ENCODE measurements at places on chromosomes 2 and 18.
A peak's percentile ranks its signal among the peaks of the same experiment; 100 is the strongest.

DNA sequence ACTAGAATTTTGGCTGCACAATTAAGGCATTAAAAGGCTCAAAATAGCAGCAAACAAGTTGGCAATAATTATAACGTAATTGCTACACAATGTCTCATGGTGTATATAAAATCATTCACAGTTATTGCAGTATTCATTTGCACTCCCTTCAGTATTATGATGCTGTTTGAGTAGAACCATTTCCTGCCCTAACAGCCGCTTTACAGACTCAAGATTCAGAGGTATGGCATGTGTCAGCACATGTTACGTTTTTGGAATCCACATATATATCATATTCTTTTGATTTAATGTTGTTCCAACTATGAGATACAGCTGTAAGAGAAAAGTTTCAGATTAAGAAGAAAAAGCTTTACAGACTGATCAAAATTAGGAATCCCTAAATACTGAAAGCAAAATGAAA lies 56.3 kb upstream of the NCKAP5 start:
- no peak for DNase-seq

DNA sequence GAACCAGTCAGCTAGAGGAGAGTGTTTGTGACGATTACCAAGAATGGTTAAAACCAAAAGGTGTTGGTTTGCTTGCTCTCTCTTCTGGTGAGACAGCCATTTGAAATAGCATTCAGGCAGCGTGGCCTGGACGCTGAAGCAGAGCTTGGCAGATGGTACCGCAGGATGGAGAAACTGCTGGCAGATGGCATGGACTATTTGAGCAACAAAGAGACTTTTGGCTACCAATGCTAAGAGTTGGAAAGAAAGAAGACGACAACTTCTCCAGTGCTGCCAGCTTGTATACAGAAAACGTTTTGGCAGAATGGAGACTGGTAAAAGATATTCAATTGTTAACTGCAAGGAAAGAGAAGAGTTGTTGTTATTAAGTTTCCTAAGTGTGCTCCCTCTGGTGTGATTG lies 315.0 kb downstream of the PARD3B start:
- no peak for DNase-seq

GRCh38 chr2:84643991-84644390 lies 127.7 kb downstream of the DNAH6 start:
- no peak for DNase-seq

GRCh38 chr2:143255899-143256298 lies 126.7 kb downstream of the ARHGAP15 start:
- DNase-seq: no peak

- no peak for DNase-seq
Measured at GRCh38 chr2:172084395-172084644, 987 bp upstream of the DLX1 start.

DNA sequence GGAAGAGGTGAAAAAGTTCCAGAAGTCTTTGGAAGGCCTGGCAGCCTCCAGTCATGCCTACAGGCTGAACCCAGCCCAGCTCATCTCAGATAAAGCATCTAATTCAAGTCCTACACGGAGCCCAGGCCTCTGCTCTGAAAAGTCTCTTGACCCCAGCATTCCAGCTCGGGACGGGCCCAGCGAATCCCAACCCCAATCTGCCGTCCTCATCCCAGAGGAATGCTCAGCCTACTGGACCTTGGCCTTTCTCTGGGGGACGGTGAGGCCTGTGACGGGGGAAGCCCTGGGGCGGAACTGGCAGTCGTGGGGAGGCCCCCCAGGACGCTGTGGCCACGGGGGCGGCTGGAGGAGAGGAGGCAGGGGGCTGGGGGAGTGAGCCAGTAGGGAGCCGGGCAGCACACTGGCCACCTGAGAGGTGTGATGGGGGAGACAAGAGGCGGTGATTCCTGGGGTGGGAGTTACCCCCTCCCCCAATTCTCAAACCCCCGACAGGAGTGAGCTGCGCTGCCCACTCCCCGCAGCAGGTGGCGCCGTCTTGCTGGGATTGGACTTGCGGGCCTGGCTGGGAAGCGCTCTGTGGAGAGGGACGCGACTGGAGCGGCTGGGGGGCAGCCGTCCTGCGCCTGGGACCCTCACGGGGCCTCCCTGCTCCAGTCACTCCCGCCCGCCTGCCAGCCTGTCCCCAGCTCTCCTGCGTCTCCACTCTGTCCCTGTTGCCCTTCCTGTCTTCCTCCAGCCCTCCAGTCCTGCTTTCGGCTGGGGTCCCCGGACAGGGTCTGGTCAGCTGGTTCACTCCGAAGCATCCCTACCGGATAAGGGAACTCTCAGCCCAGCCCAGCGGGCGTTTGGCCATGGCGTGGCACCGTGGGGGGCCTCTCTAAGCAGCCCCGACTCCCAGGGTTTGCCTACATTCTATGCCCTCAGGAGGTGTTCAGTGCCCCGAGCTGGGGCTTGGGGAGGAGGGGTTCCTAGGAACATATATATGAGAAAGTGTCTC lies 182.6 kb upstream of the HAAO start:
- DNase-seq: no peak

DNA sequence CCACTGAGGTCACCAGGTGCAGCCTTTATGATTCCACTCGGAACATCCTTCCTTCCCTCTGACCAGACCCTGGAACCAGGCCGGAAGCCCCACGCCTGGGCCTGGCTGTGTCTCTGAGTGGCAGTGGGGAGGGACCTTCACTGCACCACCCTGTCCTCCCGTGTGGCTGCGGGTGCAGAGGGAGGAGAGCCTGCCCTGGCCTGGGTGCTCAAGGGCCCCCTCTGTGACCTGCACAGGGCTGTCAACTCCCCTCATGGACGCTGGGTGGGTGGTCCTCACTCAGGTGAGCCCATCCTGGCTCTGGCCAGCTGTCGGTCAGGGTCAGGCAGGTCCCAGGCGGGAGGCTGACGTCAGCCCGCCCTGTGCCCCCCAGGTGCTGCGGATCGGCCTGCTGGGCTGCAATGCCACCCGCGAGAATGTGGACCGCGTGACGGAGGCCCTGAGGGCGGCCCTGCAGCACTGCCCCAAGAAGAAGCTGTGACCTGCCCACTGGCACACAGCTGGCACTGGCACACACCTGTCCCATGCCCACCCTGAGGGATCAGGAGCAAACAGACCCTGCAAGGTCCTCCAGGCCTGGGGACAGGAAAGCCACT lies 9.8 kb downstream of the AGXT start:
- DNase-seq: no peak

DNA sequence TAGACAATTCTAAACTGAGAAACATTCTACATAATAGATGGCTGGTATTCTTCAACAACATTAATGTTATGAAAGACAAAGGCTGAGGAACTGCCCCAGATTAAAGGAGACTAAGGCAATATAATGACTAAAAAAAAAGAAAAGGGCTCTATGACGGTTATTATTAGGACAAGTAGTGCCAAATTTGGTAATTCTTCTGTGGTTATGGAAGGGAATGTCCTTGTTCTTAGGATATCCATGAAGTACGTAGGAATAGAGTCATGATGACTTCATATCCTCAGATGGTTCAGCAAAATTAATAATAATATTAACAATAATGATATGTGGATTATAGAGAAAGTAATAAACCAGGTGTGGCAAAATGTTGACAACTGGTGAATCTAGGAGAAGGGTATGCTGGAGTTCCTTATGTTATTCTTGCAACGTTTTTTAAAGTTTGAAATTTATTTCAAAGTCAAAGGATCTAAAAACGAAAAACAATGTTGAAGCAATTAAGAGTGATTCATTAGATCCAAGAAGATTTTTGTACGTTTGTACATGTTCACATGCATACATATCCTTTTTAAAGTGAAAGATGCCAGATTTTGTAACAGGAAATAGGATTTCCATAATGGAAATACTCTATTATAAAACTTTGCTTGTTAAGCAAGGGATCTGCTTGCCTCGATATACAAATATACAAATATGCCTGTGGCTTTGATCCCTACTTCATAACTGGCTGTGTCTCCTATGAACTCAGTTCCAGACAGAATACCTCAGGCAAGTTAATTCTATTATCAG lies 27.7 kb upstream of the STRN start:
- no peak for DNase-seq

DNA sequence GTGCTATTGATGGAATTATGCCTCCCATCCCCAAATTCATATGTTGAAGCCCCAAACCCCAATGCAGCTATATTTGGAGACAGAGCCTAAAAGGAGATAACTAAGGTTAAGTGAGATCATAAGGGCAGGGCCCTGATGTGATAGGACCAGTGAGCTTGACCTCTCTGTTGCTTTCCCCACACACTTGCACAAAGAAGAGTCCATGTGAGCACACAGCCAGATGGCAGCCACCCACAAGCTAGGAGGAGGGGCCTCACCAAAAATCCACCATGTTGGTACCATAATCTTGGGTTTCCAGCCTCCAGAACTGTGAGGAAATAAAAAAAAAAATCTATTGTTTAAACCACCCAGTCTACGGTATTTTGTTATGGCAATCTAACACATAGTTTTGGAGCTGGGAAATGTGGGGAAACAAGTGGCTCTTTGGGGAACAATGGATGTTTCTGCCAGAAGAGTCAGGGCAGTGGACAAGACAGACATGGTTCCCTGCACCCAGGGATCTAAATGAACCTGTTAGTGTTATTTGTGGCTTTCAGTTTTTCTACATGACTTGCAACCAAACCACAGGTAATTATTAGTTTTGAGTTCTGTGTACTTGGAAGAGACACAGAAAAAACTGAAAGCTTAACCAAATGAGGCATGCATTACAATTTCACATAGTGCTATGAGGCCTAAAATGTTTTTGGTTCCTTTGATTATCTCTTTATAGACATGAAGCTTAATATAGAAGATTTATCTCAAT lies 259.1 kb downstream of the LTBP1 start:
- no peak for DNase-seq

DNA sequence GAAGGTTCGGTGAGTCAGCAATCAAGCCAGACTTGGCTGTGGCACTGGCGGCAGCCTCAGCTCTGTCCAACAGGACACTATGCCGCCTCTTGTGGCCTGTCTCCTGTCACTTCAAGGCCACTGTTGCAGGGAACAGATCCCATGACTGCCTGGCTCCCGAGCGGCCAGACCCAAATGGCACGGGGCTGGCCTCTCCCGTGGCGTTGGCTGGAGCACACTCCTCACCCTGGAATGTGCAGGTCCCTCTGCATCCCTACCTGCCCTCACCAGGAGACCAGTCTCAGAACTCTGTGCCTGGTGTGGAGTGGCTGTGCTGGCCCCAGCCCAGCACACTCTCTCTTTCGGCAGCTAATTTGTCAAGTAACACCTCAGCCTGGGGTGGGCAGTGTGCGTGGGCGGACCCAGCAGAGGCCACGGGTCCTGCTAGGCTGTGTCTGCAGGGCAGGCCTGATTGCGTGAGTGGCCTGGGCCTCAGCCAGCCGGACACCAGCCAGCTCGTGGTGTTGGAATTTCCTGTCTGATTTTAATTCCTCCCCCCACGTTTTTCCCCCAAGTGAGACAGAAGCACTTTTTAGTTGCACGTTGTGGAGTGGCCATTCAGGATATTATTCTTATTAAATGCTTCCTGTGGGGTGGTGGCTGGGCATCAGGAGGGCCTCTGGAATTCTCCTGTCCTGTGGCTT lies 179.3 kb downstream of the GLI2 start:
- no peak for DNase-seq

GRCh38 chr2:166609183-166609959 lies 115.3 kb upstream of the SCN7A start:
- no peak for DNase-seq

DNA sequence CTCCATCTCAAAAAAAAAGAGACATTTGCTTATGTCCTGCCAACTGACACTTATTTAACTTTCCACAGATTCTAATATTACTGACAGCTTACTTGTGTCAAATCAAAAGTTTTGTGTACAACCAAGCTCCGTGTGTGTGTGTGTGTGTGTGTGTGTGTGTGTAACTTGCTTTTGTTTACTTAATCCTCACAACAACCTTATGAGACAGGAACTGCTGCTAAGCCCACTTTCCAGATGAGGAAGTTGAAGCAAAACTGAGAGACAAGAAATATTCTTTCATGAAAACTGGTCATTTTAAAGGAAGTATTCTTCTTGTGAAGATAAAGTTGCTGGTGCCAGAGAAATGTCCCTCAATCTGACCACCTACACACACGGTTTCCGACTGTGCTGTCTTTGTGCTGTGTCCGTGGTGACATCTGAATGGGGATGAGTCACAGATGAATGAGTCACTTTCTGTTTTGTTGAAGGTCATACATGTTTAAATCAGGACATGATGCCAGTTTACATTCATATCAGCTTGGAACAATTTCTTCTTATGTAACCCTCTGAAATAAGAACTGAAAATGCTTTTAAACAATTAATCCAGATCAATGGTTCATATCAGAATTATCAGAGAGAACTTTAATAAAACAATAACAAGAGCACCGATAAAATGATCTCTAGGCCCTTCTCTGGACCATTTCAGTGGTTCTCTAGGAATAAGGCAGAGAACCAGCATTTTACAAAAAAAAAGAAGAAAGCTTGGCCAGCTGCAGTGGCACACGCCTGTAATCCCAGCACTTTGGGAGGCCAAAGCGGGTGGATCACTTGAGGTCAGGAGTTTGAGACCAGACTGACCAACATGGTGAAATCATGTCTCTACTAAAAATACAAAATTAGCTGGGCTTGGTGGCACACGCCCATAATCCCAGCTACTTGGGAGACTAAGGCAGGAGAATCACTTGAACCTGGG lies 95.5 kb downstream of the THNSL2 start:
- peak; percentile 10 for DNase-seq
